ENCODE measurements at places on chromosomes 1 and 21.

DNA sequence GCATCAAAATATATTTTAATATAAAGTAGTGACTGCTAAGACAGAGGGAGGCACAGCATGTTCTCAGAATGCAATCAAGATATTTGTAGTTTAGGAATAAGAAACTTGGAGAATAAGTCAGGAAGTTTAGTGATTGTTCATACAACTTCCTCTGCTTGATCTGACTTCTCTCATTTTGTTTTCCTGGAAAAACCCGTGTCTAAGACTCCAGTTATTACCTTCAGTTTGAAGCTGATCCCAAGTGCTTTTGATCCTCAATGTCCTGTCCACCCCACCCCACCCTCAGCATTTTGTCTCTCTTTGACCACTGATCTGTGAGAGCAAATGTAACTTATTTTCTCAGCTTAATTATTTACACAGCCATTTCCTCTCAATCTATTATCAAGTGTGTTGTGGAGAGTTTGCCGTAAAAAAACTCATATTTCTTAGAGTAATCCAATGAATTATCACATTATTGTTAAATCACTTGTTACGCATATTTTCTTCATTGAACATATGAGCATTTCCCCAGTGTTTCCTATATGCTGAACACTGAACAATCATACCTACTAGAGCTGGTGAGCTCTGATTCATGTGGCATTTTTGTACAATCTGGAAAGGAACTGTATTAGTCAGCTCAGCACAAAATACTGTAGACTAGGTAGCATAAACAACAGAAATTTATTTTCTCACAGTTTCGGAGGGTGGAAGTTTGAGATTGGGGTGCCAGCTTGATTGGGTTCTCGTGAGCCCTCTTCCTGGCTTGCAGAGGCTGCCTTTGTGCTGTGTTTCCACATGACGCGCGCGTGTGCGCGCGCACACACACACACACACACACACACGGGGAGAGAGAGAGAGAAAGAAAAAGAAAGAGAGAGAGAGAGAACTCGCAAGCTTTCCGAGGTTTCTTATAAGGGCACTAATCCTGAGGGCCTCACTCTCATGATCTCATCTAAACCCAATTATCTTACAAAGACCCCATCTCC, 65.5 kb upstream of the DPYD start:
- H3K4me3 ChIP-seq = no peak overlapping the region
- no peaks in the 10 kb centered on the region for H3K4me1 ChIP-seq
- H3K27me3 ChIP-seq = no peaks in the 10 kb centered on the region
- H3K27ac ChIP-seq = no peak overlapping the region

GRCh38 chr1:119440721-119441307, 25.9 kb downstream of the HSD3B2 start:
- no peak overlapping the region for H3K27ac ChIP-seq
- no peaks in the 10 kb centered on the region for H3K4me1 ChIP-seq
- no peaks in the 10 kb centered on the region for H3K36me3 ChIP-seq
- no peaks in the 10 kb centered on the region for H3K27me3 ChIP-seq

GRCh38 chr1:32338637-32339145, 2.7 kb upstream of the MARCKSL1 start:
- no peaks in the 10 kb centered on the region for H3K27me3 ChIP-seq
- no peak for DNase-seq
- H3K27ac ChIP-seq = peak overlapping the region; percentile 62
- H3K4me1 ChIP-seq = peaks cover 44% of the 10 kb centered on the region

DNA sequence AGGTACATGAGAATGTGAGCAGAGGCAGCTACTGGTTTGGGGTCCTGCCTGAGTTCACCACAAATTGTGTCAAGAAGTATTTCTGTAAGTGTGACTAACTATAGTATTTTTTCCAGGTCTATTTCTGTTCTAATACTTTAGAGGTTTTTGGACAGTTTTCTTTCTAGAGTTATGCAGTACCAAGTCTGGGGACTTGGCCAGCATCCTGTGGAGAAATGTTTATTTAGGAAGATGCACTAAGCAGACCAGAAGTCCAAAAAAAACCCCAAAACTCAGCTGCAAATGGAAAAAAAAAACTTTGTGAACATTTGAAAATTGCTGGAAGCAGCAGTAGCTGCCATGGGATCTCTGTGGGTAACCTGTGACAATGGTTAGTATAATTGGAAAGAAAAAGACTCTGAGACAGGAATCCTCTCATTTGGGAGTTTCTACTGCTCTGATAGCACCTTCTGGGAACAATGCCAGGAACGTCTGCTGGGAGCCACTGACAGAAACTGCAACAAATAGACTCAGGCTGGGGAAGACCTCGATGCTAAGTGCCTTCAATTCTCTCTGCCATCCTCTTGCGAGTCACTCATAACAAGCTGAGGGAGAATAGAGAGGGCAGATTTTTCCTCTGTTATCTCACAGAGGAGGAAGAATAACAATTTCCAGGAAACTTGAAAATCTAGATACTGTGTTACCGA, 37.6 kb downstream of the OR10R2 start:
- H3K4me1 ChIP-seq = no peaks in the 10 kb centered on the region
- H3K27ac ChIP-seq = no peak overlapping the region
- no peaks in the 10 kb centered on the region for H3K36me3 ChIP-seq
- H3K27me3 ChIP-seq = no peaks in the 10 kb centered on the region
- no peak overlapping the region for H3K4me3 ChIP-seq

- H3K4me3 ChIP-seq = no peak overlapping the region
- peak overlapping the region; percentile 97 for H3K27ac ChIP-seq
- peaks cover 45% of the 10 kb centered on the region for H3K4me1 ChIP-seq
- no peak for DNase-seq
- H3K36me3 ChIP-seq = no peaks in the 10 kb centered on the region
These were observed 2.9 kb downstream of the DDI2 start for GRCh38 chr1:15620155-15620545.

GRCh38 chr1:183565261-183565660, 25.0 kb downstream of the NCF2 start:
- no peak overlapping the region for H3K27ac ChIP-seq
- no peak for DNase-seq
- peaks cover 10% of the 10 kb centered on the region for H3K4me1 ChIP-seq
- no peaks in the 10 kb centered on the region for H3K27me3 ChIP-seq
- H3K36me3 ChIP-seq = no peaks in the 10 kb centered on the region

All from heart right ventricle (tissue), 16 donors.